ENCODE measurements at places on chromosomes 5 and 9.

GRCh38 chr5:23208959-23209431 is 298.4 kb upstream of the PRDM9 start:
- peak; percentile 32 for DNase-seq

DNA sequence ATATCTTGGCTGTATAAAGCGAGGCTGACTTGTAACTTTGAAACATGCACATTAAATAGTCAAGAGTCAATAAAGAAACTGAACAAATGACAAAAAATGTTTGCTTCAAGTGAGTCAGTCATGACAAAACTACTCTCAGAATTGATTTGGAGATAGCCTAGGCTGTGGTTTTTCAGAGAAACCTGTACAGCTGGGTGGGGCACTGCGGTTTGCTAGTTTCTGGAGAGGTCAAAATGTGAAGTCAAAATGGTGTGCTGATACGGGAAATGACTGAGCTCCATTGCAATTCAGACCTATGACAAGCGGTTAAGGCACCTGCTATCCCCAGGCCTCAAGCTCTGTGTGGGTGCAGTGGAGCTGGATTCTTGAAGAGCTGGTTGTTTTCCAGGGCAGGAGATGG is 10.3 kb upstream of the CD180 start:
- DNase-seq, result peak; percentile 8

DNA sequence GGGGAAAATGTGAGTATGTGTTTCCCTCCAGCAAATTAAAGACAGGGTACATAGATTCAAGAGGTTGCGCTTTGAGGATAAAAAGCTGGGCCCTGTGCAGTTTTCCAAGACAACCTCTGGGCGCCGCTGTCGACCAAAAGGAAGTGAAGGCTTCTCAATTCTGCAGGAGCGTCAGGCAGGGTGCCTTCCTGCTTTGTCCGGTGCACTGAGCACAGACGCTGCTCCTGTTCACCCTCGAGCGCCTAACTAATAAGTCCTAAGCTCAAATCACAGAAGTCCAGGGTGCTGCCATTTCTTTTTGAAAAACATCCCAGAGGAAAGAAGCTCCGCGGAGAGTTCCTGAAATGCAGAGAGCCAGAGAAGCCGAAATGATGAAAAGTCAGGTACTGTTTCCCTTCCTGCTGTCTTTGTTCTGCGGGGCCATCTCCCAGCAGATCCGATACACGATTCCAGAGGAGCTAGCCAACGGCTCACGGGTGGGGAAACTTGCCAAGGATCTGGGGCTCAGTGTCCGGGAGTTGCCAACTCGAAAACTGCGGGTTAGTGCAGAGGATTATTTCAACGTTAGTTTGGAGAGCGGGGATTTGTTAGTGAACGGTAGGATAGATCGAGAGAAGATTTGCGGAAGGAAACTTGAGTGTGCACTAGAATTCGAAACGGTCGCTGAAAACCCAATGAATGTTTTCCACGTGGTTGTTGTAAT is at the start of gene PCDHGB1:
Gene PCDHGB1 (plus strand): TSS at position 183 of the 703 bp plus-strand sequence. CDS start 162 bp downstream, at position 345.
- DNase-seq, result peak; percentile 55

DNA sequence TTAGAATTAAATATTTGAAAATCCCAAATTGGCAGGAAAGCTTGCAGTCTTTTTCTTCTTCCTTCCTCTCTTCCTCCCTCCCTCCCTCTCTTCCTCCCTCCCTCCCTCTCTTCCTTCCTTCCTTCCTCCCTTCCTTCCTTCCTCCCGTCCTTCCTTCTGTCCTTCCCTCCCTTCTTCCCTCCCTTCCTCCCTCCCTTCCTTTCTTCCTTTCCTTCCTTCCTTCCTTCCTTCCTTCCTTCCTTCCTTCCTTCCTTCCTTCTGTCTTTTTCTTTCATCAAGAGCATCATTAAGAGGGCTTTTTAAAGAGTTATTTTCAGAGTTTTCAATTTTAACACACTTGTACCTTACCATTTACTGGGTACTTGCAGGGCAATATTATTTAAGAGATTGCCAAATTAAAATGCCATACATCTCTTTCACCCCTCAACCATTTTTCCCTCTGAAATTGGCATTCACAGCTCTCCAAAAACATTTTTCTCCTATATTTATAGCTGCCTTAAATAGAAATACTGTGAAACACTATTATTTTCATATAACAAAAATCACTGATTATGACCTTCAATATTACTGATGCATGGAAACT is 99.2 kb upstream of the C6 start:
- no peak for DNase-seq

Data from fibroblast of upper back skin (primary cell).